ENCODE measurements at places on chromosomes 3 and 15.
A peak's percentile ranks its signal among the peaks of the same experiment; 100 is the strongest.

GRCh38 chr15:43880406-43881194 lies 53.8 kb downstream of the WDR76 start:
- no peak for DNase-seq

- no peak for DNase-seq
Observed at GRCh38 chr15:38878026-38878425, 313.4 kb upstream of the RASGRP1 start.

DNA sequence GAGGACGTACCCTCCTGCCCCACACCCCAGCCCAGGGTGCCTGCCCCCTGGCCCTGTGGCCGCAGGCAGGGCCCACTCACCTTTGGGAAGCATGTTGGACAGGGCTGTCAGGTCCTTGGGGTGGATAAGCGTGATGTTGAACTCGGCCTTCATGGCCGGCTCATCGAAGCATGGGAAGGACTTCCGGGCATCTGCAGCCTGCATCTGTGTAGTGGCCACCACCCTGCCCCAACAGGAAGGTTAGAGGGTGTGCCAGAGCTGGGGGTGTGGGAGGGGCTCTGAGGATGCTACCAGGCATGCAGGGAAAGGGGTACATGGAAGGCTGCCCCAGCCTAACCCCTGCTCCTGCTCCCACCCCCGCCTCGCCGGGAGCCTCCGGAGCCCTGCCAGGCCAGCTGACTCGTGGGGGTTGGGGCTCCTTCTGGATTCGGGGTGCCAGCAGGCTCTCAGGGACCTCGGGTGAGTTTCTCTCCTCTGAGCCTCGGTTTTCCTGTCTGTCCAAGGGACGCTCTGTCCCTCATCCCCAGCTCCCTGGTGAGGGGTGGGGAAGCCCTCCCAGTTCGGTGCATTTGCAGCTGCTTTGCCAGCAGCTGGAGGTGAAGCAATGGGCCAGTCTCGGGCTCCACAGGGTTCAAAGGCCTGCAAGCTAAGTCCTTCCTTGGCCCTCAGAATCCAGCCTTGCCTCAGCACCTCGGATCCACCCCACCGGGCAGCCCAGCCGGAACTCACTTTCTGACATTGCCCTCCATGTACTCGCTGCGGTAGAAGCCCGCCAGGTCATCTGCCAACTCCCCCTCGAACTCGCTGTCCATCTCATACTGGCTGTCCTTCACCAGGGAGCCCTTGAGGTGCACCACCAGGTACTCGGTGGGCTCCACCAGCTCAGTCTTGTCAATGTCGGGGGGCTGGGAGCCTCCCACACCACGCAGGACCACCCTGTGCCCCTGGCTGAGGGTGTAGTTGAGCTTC lies 9.1 kb downstream of the ANPEP start:
- no peak for DNase-seq

DNA sequence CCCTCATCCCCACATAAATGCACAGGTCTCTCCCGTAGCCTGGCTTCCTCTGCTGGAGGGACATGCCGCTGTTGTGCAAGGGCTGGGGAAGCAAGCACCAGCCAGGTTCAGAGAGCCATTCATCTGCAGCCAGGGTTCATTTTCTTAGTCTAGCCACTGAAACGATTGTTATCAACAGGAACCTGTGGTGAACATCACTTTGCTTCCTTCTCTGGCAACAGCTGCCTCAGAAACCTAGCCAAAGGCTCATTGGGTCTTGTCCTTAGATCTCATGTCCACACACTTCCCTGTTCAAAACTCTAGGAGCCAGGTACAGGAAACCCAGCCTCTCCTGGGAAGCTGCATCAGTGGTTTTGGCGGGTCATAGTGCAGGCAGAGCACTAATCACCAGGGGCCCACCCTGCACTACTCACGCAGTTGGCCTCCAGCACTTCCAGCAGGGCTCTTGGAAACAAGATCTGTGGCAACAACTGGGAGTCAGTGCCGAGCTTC lies 47.0 kb downstream of the OXNAD1 start:
- DNase-seq, result no peak

DNA sequence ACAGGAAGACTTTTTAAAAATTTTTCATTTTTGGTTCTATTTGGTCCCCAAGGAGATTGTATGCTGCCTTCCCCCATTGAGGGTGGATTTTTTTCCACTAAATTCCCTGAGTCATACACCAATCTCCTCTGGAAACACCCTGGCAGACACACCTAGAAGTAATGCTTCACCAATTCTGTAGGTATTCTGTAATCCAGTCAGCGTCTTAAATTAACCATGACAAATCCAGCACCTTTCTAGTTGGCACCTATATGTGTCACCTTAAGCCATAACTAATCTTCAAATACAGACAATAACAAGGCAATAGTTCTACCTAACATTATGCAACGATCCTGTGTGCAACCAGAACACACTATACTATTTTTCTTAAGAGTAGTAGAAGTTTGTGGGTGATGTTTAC lies 459.1 kb upstream of the NDN start:
- no peak for DNase-seq

GRCh38 chr3:25573386-25574171 lies 91.1 kb downstream of the TOP2B start:
- no peak for DNase-seq

GRCh38 chr3:119841808-119842471 lies 60.0 kb downstream of the NR1I2 start:
- no peak for DNase-seq

DNA sequence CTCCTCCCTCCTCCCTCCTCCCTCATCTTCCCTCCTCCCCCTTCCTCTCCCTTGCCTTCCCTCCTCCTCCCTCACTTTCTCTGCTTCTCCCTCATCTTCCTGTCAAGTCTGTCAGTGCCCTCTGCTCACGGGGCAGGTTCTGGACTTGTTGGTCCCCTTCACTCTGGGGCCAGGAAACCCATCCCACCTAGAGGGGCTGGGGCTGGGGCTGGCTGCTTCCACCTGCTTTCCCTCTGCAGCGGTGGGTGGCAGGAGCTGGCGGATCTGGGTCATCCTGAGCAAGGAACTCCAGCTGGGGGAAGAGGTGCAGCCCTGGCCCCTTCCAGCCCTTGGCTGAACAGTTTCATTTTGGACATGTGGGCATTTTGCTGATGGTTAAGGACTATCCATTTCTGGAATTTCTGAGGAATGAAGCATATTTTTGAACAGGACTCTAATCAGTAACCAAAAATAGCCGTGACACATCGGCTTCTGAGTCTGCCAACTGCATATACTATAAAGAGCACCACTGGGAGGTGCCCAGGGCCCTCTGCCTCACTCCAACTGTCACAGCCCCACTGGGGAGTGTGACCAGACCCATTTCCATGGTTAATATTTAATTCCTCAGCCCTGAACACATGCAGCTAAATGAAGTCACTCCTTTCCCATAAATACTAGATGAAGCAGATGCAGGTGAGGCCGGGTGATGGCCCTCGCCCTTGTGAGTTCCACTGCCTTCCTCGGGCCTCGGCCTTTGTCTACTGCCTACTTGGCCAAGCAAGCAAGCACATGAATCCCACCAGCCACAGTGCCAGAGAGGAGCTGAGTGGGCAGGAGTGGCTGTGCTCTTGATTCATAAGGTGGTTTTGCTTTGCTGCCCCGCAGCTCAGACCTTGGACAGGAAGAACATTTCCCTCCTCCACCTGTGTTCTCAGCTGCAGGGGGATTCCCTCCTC lies 39.8 kb downstream of the CHDH start:
- no peak for DNase-seq

DNA sequence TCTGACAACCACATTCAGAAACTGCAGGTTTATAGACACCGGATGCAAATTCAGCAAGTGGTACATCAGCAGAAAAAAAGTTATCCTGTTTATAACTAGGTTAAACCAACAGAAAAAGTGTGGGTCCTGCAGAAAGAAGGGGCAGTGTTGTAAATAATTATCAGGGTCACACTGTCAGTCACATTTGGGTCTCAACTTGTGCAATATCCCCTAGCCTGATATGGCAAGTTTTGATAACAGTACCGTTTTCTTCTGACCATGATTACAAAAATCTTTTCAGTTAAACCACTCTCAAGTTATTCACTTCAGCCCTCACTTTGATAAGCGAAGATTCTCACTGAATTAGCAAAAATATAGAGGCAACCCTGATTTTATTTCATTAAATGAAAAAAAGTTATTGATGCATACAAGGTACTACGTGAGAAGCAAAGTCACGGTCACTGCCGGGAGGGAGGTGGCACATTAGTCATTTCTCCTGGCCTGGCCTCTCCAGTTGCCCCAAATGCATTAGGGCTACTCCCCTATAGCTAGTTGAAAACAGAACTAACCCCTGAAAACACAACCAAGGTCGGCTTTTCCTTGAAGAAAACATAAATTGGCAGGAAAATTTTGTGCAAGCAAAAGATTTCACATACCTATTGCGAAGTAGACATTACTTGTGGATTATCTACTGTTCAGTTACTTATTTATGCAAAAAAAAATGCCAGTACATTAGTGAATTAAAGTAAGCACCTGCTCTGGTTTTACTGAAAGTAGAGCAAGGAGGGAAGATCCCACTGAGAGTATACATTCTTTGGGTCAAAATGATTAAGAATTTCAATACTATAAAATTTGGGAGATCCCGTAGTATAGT lies 28.6 kb downstream of the IL5RA start:
- DNase-seq, result no peak

- DNase-seq, result no peak
Observed at GRCh38 chr3:26015752-26016151, 225.9 kb downstream of the OXSM start.

GRCh38 chr15:39887832-39888231 lies 32.2 kb downstream of the GPR176 start:
- peak; percentile 3 for DNase-seq

DNA sequence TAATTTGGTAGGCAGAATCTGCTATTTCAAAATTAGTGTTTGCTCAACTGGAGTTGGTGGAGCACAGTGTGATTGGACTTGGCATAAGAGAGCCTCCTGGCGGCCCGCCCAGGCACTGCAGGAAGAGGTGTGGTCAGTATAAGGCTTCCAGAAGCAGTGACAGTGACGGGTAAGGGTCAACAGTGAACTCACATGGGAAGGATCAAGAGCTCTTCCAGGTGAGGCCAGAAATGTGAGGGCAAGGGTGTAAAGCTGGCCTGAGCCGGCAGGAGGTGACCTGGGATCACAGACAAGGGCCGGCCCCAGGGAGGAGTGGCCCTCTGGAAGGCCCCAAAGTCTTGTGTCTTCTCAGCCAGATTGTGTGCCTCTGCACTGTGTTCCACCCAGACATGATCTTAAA lies 93.2 kb upstream of the RNF7 start:
- peak; percentile 60 for DNase-seq

GRCh38 chr3:153652076-153652475 lies 469.1 kb upstream of the ARHGEF26 start:
- DNase-seq, result no peak

DNA sequence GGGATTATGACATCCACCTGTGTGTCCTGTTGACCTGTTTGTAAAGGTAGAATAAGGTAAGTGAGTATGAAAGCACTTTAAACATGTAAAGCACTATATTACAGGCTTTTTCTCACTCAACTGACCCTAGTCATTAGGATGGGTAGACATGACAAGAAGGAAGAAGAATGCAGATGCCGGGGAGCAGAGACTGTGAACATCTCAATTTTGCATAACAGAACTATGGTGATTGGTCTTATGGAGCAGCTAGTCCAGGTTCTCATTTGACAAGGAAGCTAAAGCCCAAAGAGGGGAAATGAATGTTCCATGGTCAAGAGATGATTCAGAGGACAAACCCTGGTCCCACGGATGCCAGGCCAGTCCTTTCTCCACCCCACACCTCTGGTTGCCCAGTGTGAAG lies 200.1 kb upstream of the BCL6 start:
- DNase-seq, result no peak

GRCh38 chr3:88000853-88001252 lies 58.0 kb downstream of the CGGBP1 start:
- no peak for DNase-seq

GRCh38 chr3:62622553-62623174 lies 249.3 kb upstream of the FEZF2 start:
- DNase-seq, result peak; percentile 31

- DNase-seq, result no peak
Observed at GRCh38 chr3:12611117-12611516, 52.8 kb downstream of the RAF1 start.

DNA sequence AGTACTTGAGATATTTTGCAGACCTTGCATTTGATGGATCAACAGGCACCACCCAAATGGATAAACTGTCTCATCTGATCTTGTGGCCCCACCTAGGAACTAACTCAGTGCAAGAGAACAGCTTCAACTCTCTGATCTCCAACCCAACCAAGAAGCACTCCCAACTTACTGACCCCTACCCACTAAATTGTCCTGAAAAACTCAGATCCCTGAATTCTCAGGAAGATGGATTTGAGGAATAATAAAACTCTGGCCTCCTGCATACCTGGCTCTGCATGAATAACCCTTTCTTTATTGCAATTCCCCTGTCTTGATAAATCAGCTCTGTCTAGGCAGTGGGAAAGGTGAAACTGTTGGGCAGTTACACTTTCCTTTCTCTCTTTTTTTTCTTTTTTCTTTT lies 247.9 kb downstream of the ZPLD1 start:
- DNase-seq, result no peak

DNA sequence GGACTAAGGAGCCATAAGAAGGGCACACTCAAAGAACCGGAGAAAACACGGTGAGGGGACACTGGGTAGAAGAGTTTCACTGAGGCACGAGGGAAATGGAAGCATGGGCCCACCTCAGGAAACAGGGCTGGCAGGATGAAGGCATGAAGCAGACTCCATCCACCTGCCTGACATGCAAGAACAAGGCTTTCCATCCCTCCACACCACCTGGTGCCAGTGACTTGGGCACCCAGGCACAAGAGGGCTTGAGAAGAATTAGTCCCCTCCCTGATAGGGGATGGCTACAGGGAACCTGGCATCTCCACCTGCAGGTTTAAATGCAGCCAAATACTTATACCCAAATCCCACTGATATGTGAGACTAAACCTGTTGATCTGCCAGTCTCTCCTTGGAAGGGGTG lies 38.9 kb upstream of the PPP2R3A start:
- DNase-seq, result no peak

- DNase-seq, result no peak
Observed at GRCh38 chr3:127612966-127613365, 14.8 kb downstream of the MCM2 start.

- peak; percentile 88 for DNase-seq
Observed at GRCh38 chr15:69058830-69059556, 44.5 kb downstream of the NOX5 start.

GRCh38 chr3:65149877-65150276 lies 462.1 kb upstream of the ADAMTS9 start:
- DNase-seq, result no peak

GRCh38 chr3:132399054-132399929 lies 18.0 kb upstream of the DNAJC13 start:
- peak; percentile 48 for DNase-seq

- no peak for DNase-seq
Observed at GRCh38 chr3:192915304-192915703, 2.4 kb downstream of the MB21D2 start.

GRCh38 chr15:62035256-62035924 lies 24.9 kb downstream of the VPS13C start:
- no peak for DNase-seq

DNA sequence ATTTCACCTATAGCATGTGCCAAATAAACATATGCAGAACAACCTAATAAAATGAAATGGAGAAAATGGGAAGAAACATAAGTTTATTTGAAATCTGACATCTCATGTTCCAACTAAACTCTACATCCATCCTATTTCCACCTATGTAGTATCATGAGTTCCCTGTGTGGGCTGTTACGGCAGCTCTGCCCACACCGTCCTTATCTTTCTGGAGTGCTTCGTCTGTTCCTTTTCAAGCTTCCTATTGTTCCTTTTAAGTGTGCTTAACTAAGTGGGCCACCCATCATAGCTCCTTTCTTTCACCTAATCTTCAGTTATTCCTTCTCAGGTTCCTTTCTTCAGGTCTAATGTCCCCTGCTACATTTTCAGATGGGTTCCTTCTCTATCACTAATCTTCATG lies 17.3 kb downstream of the RYR3 start:
- no peak for DNase-seq

GRCh38 chr3:117434661-117435412 lies 725.3 kb downstream of the TUSC7 start:
- DNase-seq, result no peak

Data from HCT116 (cell line).